ENCODE measurements at places on chromosomes 4 and X. TPM values are rescaled to one million over a fixed set of nuclear protein-coding genes. Genes with fewer than 3 reads are reported as not detected.

- no peak overlapping the region for H3K27ac ChIP-seq
- H3K27me3 ChIP-seq, result peaks cover 16% of the 10 kb centered on the region
- H3K4me3 ChIP-seq, result no peak overlapping the region
- no peak for DNase-seq
- H3K36me3 ChIP-seq, result no peaks in the 10 kb centered on the region
Measured at GRCh38 chr4:168852387-168852786, 157.7 kb downstream of the CBR4 start.

DNA sequence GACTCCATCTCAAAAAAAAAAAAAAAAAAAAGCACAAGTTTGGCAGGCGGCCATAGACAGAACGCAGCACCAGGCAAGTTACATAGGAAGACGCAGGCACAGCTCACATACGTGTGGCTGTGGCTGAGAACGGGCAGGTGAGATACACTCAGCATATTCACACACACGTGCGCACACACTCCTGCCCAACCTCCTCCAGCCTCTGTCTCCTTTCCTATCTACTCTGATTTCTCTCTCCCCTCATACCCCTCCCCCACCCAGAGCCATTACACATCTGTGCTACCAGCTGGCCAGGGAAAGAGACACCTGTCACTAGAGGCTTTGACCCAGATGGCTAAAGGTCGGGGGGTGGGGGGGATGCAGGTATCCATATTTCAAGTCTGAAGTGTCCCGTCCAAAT lies 2.2 kb upstream of the SLC38A5 start:
- peaks cover 17% of the 10 kb centered on the region for H3K4me1 ChIP-seq
- H3K27me3 ChIP-seq, result no peaks in the 10 kb centered on the region
- peaks cover 10% of the 10 kb centered on the region for H3K36me3 ChIP-seq
- DNase-seq, result no peak
- no peak overlapping the region for H3K4me3 ChIP-seq

Gene CSAG3
- total RNA-seq, result 0.26 TPM

Gene MAGEE2
- not detected for total RNA-seq

Gene CABS1
- not detected for total RNA-seq

- peaks cover 9% of the 10 kb centered on the region for H3K27me3 ChIP-seq
- no peak for DNase-seq
- no peaks in the 10 kb centered on the region for H3K4me1 ChIP-seq
Measured at GRCh38 chr4:6207602-6208001, 7.3 kb upstream of the JAKMIP1 start.

Gene RNF212
- total RNA-seq, result 0.98 TPM

- no peaks in the 10 kb centered on the region for H3K27me3 ChIP-seq
- H3K4me3 ChIP-seq, result no peak overlapping the region
- peaks cover 29% of the 10 kb centered on the region for H3K4me1 ChIP-seq
- DNase-seq, result no peak
- H3K27ac ChIP-seq, result no peak overlapping the region
Measured at GRCh38 chrX:110219920-110220319, 98.0 kb downstream of the AMMECR1 start.

- no peak for DNase-seq
- no peak overlapping the region for H3K27ac ChIP-seq
- H3K36me3 ChIP-seq, result no peaks in the 10 kb centered on the region
- H3K4me1 ChIP-seq, result peaks cover 3% of the 10 kb centered on the region
- H3K4me3 ChIP-seq, result no peak overlapping the region
Measured at GRCh38 chr4:143026459-143027170, 158.1 kb upstream of the USP38 start.

Gene UCHL1
- total RNA-seq, result 3.5 TPM

Gene AGTR2
- not detected for total RNA-seq

Gene CFP
- 5.1 TPM for total RNA-seq

- no peaks in the 10 kb centered on the region for H3K36me3 ChIP-seq
- H3K4me3 ChIP-seq, result no peak overlapping the region
- H3K27ac ChIP-seq, result no peak overlapping the region
- H3K4me1 ChIP-seq, result no peaks in the 10 kb centered on the region
Measured at GRCh38 chr4:78068481-78068880, 11.4 kb downstream of the FRAS1 start.

Gene RHOH
- 92.7 TPM for total RNA-seq

GRCh38 chr4:93764639-93765246 lies 63.8 kb upstream of the ATOH1 start:
- no peaks in the 10 kb centered on the region for H3K36me3 ChIP-seq
- no peaks in the 10 kb centered on the region for H3K4me1 ChIP-seq
- H3K4me3 ChIP-seq, result no peak overlapping the region
- peaks cover 5% of the 10 kb centered on the region for H3K27me3 ChIP-seq

DNA sequence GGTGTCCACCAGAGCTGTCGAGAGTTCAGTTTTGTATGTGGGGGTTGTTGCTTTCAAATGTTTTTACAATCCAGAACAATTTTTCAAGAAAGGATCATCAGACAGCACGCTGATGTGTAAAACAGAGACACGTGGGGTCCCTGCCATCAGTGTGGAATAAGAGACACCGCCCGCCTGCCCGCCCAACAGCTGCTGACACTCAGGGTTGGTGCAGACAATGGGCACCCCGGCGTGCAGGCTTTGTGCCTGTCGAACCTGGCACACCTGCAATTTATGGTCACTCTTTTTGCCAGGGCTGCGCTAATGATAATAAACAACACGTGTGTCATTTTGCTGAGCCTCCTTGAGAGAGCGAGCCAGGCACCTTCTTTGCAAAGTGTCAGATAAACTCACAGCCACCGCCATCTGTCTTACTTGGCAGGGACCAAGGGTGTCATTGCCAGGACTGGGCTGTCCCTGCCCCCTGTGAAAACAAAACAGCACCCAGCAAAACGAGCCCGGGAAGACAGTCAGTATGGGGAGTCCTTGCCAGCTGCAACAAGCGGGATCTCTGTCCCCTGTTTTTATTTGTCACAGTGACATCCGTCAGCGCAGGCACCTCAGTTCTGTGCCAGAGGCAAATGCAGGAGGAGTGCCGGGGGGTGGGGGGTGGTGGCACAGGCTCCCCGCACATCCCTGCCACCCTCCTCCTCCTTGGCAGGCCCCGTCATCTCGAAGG lies 69.1 kb downstream of the PSAPL1 start:
- H3K4me1 ChIP-seq, result no peaks in the 10 kb centered on the region
- H3K4me3 ChIP-seq, result no peak overlapping the region
- H3K27ac ChIP-seq, result no peak overlapping the region
- no peaks in the 10 kb centered on the region for H3K36me3 ChIP-seq
- peaks cover 3% of the 10 kb centered on the region for H3K27me3 ChIP-seq

- H3K27ac ChIP-seq, result no peak overlapping the region
- no peaks in the 10 kb centered on the region for H3K27me3 ChIP-seq
- no peak for DNase-seq
- no peaks in the 10 kb centered on the region for H3K36me3 ChIP-seq
Measured at GRCh38 chr4:165763640-165764039, 109.4 kb upstream of the TLL1 start.

DNA sequence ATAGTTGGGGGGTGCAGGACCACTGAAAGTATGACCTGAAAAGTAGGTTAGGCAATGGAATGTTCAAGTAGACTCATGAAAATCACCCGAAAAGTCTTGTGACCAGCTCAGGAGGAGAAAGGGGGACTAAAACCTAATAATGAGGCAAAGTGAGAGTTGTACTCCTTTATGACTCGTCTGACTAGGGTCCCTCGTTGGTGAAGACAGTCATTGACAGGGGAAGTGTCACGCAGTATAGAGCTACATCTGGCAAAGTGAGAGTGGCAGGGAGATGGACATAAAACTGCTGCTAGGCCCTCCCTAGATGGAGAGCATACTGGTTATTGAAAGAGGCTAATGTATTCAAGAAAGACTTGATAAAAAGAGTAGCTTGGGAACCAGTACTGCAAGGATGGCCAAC lies 20.5 kb downstream of the OTUD6A start:
- no peaks in the 10 kb centered on the region for H3K36me3 ChIP-seq
- H3K4me1 ChIP-seq, result no peaks in the 10 kb centered on the region
- no peak for DNase-seq
- H3K4me3 ChIP-seq, result no peak overlapping the region

DNA sequence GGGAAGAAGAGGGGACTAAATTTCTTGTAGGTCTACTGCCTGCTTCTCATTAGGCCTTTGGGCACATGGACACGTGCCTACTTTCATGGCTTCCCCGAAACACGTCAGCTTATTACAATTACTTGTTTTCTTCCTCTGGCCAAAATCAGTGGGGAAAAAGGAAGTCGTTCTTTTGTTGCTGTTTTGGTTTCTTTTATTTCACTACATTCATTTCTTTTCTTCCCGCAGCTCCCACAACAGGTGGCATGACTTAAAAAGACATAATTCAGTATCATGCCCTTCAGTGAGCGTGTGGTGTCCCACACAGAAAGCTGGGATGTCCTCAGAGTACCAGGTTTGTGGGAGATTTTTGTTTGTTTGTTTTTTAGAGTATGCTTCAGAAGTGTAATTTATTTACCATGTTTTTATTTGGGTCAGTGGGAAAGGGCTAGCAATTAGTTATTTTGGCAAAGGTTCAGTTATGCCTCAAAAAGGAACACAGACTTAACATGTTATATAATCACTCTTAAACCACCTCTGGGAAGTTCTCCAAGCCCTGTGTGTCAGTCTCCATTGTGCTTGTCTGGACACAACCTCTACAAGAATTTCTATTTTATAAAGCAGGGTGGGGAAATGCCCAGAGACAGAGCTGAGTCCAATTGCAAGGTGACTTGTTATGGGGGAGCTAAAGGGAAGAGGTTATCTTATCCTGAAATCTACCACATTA lies 44.2 kb upstream of the SPRY1 start:
- H3K27me3 ChIP-seq, result peaks cover 9% of the 10 kb centered on the region
- no peak overlapping the region for H3K27ac ChIP-seq
- H3K4me1 ChIP-seq, result peaks cover 2% of the 10 kb centered on the region
- H3K4me3 ChIP-seq, result no peak overlapping the region
- DNase-seq, result no peak
